ENCODE measurements at places on chromosomes 7 and 10.

DNA sequence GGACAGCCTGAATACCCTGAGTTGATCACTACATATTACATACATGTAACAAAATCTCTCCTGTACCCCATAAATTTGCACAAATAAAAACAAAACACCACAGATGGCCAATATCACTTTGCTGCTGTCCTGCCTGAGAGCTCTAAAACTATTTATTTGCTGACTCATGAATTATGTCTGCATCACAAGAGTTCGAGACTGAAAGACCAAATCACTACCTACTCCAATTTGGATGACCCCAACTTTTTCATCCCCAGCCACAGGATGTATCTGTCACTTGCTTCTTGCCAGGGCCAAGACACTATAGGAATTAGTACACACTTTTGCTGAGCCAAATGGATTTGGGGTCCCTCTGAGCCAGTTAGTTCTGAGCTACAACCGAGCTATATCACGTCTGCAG is 409.7 kb upstream of the NFE2L3 start:
- DNase-seq = no peak

DNA sequence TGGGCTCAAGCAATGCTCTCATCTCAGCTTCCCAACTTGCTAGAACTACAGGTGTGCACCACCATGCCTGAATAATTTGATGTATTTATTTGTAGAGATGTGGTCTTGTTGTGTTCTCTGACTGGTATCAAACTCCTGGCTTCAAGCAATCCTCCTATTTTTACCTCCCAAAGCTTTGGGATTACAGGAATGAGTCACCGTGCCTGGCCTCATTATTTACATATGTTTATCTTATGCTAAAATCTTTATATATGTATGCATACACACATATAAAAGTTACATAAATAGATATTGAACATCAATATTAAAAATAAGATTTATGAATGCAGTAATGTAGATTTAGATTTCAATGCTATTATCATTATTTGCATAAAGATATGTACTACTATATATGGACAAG is 1634.5 kb upstream of the LRRTM3 start:
- DNase-seq = peak; percentile 19

DNA sequence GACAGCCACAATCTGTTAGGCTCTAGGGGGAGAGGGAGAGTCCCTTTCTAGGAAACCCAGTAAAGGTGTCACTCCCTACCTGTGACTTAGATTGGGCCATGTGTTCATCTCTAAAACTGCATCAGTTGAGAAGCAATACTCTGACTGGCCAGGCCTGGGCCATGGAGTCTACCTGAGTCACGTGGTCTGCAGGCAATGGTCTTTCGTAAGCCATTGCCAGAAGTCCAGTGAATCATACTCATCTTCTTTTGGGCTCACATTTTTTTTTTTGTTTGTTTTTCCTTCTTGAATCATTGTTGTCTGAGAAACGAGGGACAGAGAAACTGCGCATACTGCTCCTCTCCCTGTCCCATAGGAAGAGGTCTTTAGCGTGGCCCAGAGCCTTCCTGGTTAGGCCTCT is 215.6 kb downstream of the CCSER2 start:
- DNase-seq = no peak

GRCh38 chr7:15327001-15327400 is 234.8 kb downstream of the AGMO start:
- no peak for DNase-seq

GRCh38 chr10:12628153-12628552 is 278.8 kb downstream of the CAMK1D start:
- DNase-seq = no peak

DNA sequence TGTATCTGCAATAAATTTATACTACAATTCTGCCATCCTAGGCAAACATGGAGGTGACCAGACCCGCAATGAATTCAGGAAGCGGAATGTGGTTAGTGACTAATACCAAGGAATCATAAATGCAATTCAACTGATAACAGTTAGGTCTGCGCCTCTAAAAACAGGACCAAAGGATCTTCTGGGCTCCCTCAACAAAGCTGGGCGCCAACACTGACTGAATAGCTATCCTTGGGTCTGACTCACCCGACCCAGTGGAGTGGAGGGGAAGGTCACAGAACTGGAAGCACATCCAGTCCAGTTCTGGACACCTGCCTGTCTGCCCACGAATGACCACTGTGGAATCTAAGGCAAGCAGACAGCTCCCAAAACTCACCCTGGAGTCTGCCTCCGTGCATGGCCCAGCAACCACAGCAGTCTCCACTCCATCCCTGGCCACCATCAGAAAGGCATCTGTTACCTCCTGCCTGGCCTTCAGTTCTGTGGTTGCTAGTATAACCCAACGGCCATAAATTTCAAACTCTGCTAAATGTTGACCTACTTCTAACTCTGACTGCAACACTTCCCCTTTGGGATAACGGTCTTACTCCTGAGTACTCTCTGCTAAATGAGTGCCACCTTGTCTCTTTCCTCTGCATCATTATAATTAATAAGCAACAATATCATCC is 43.0 kb upstream of the DLX6 start:
- DNase-seq = no peak

DNA sequence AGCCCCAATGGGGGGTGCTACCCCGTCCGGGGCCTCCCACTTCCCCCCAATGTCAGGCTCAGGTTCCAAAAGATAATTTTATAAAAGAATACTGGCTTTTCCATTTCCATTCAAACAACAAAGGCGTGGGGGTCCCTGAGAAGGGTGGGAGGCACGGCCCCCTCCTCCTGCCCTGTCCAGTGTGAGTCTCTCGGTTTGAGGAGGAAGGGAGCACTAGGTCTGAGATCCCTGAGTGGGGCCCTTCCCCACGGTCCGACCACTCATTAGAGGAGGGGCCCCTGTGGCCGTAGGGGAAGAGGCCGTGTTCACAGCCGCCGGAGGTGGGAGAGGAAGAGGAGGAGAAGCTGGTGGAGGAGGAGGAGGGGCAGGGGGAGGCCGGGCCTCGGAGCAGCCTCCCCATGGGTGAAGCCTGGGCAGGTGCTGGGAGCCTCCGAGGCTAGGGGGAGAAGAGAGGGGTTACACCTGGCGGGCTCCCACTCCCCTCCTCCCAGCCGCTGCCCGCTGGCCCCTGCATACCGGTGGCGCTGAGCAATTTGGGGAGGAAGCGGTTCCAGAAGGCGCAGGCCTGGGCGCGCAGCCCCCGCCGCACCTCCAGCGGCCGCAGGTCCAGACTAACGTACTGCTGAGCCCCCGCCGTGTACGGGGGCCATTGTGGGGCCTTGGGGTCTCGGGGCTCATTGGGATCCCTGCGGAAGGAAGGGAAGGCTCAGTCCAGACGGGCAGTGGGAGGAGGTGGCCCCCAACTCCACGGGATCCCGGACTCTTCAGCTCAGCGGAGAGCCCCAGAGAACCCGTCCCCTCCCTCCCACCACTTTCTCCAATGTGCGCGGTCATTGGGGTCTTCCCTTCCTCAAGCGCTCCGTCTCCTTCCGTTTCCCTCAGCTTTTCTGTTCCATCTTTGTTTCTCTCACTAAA is 1.4 kb upstream of the UFSP1 start:
- no peak for DNase-seq

GRCh38 chr7:69246758-69247157 is 351.5 kb upstream of the AUTS2 start:
- DNase-seq = no peak

DNA sequence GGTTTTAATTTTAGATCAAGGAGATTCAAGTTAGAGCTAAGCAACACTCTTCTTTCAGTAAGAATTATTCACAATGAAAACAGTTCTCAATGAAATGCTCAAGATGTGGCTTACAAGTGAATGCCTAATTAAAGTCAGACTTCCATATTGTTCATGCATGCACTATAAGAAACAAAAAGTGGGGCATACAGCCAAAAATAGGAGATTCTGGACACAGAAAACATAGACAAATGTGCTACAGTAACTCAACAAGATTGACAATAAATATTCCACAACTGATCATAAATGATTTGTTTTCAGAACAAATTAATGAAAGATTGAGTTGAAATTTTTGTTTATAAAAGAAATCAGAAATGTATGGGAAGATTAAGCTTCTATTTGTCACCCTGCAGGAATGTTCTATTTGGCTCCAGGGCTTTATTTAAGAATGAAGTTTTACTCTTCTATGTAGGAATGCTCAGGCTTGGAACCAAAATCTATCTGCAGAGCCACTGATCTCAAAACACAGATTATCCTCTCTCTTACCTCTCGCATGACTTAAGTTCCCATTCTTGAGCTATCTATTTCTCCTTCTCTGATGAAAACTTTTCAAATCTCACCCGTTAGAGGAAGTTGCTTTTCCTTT is 89.0 kb upstream of the PIP4K2A start:
- no peak for DNase-seq

DNA sequence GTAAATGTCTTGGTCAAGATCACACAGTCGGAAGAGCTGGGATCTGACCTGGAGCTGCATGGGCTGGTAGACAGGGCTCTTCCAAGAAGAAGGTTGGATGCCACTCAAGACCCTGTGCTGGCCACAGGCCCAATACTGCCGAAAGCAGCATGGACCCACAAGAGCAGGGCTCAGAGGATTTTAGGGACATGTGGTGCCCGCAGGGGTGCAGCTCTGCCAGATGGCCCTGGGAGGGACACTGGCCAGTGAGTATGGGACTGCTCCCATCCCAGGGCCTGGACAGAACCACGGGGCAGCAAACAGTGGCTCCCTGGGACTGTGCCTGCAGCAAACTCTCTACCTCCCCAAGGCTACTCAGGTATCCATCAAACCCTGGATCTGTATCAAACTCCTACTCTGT is 12.4 kb downstream of the MAT1A start:
- no peak for DNase-seq

DNA sequence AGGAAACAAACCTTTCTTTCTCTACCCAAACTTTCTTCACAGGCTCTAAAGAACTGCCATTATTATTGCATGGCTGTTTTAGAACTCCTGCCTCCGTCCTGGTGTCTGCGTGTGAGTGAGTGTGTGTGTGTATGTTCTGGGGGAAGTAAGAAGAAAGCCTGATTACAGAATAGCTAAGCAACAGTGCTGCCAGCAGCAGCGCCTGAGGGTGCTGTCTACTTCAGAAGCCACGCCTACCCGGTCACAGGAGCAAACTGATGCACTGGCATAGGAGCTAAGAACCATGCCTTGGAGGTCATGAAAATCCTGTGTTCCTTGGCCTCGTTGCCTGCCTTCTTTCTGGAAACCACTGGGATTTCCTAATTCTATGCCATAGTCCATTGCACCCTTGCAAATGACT is 25.2 kb downstream of the LIPK start:
- peak; percentile 15 for DNase-seq

- DNase-seq = no peak
Observed at GRCh38 chr7:31340603-31341002, at the start of gene NEUROD6. TSS of gene NEUROD6 (minus strand) at chr7:31340726. CDS start at chr7:31339268, 1,458 bp downstream.

GRCh38 chr10:118383063-118383689 is 41.1 kb upstream of the FAM204A start:
- DNase-seq = no peak
